Activated naive CD8-positive, alpha-beta T cell treated with anti-CD3 and anti-CD28 coated beads for 36 hours (primary cell): ENCODE measurements at places on chromosomes 11 and 22. TPM values are rescaled to one million over a fixed set of nuclear protein-coding genes. Genes with fewer than 3 reads are reported as not detected.

GRCh38 chr11:134068829-134069425 is at the start of gene JAM3:
TSS of gene JAM3 (plus strand) at chr11:134069072. CDS start at chr11:134069084, 12 bp downstream.
- H3K27me3 ChIP-seq, result peaks cover 19% of the 10 kb centered on the region
- H3K36me3 ChIP-seq, result no peaks in the 10 kb centered on the region
- H3K27ac ChIP-seq, result peak within 1 kb of the TSS; percentile 82

- no peaks in the 10 kb centered on the region for H3K4me1 ChIP-seq
- no peak overlapping the region for H3K4me3 ChIP-seq
- peaks cover 24% of the 10 kb centered on the region for H3K27me3 ChIP-seq
- peak; percentile 5 for DNase-seq
These were observed 450.4 kb downstream of the MIAT start for GRCh38 chr22:27107824-27108223.

The CACNA1I gene
- total RNA-seq, result 0.26 TPM

DNA sequence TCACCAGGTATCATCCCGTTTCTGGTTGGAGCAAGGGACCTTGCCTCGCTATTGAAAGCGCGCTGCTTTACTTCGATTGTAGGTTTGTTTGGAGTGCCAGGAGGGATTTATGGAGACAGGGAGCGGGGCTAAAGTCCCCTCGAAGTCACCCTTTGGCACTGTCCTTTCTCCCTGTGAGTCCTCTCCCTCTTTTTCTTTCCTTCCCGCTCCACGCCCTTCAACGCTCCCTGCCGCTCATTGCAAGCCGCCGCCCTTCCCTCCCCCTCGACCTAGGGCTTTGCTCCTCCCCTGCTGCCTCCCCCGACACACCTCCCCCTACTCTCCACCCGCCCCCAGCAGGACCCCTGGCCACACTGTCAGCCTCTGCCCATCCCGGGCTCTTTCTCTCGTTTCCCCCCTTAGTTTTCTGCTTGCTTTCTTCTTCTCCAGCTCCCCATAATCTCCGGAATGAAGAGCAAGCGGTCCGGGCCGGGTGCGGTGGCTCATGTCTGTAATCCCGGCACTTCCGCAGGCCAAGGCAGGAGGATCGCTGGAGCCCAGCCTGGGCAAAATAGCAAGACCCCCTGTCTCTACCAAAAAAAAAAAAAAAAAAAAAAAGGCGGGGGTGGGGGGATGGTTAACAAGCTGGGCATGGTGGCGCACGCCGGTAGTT is 41.0 kb downstream of the AHNAK start:
- H3K4me3 ChIP-seq, result no peak overlapping the region
- H3K36me3 ChIP-seq, result no peaks in the 10 kb centered on the region
- no peak for DNase-seq
- peaks cover 42% of the 10 kb centered on the region for H3K27me3 ChIP-seq
- H3K27ac ChIP-seq, result no peak overlapping the region
